Stimulated activated CD8-positive, alpha-beta memory T cell treated with anti-CD3 and anti-CD28 coated beads, Interleukin-2, amount 100 ng/mL, for 48 hours (primary cell): ENCODE measurements at places on chromosomes 12 and 14.

GRCh38 chr14:68807148-68807600 is 14.3 kb upstream of the ZFP36L1 start:
- DNase-seq = no peak

- no peak for DNase-seq
These were observed 27.8 kb upstream of the NEDD1 start for GRCh38 chr12:96879301-96879700.

DNA sequence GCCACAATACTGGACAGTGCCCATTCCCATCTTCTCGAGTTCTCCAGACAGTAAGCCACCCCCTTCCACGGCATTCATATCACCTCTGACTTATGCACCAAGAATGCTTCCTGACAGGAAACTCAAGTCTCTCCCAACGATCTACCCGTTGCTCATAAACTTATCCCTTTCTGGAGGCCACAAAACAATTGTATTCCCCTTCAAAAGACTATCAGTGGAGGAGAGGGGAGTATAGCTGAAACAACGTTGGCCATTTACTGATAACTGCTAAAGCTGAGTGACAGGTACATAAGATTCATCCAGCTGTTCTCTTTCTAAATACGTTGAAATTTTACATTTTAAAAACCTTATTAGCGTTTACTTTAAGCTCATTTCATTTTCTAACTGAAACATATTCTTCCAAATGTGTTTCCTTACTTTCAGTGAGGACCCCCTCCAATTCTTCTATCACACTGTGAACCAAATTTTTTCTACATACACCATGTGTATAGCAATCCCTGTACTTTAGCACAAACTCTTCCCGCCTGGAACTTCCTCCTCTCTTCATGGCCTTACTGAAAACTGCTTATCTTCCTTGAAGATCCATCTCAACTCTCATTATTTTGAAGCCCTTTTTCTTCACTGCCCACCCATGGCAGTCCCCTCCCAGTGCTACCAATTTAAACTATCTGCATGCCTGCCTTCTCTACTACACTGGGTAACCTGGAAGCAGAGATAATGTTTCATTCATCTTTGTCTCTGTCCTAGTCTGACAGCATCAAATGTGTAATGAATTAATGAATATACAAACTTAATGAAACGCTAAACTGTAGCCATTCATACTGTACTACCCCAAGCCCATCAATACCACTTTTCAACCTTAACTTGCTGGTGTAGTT is 28.8 kb downstream of the ATXN2 start:
- no peak for DNase-seq

DNA sequence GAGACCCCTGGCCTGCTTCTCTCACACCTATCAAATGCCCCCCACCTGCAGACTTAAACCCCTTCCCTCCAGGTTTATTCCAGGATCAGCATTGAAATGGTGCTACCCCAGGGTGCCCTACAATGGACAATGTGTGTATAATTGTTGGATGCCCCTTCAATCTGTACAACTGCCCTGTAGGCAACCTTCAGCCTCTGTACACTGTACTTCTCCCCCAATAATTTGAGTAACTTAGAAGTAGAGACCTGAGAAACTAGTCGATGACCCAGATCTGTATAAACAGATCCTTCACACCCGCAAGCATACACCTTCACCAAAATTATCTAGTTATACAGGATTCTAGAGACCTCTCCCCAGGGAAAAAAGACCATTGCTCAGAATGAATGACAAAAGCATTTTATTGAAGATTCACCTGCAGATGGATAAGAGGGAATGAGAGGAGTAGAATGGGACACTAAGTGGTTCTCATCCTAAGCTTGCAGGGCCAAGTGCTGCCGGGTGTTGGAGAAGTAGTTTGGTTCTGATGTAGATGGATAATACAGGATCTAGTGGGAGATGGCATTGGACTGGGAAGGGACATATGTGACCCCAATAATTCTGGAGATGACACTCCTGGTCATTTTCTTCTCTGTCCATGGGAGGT is 7.6 kb downstream of the KRT4 start:
- no peak for DNase-seq

DNA sequence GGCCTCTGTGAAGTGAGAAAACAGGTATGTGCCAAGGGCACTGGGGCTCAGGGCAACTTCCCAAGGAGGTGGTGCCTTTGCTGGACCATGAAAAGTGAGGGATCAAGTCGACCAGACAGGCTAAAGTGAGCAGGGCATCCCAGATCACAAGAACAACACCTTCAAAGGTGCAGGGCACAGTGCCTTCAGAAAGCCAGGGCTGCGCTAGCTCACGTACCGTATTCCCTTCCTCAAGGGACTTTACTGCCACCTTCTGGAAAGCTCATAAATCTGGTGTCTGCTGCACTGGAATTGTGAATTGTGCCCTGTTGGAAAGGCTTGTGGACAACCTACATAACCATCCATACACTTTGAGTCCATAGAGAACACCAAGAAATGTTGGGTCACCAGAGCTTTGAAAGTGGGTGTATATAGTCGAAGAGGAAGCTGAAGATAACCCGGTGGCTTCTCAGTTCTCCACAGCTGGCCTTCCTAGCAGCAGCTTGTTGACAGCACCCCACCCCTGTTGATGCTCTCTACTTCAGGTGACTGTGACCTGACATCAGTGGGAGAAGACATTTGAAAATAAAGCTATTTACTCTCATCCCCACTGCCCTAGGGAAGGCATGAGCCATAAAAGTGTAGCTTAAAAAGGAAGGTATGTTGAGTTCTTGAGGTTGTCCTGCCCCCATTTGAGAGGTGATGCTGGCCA is 24.5 kb downstream of the FIGNL2 start:
- DNase-seq = no peak

- no peak for DNase-seq
These were observed 283 bp downstream of the VIPAS39 start for GRCh38 chr14:77457115-77457521.

GRCh38 chr12:9721394-9722092 is 11.4 kb downstream of the CLECL1 start:
- DNase-seq = no peak

DNA sequence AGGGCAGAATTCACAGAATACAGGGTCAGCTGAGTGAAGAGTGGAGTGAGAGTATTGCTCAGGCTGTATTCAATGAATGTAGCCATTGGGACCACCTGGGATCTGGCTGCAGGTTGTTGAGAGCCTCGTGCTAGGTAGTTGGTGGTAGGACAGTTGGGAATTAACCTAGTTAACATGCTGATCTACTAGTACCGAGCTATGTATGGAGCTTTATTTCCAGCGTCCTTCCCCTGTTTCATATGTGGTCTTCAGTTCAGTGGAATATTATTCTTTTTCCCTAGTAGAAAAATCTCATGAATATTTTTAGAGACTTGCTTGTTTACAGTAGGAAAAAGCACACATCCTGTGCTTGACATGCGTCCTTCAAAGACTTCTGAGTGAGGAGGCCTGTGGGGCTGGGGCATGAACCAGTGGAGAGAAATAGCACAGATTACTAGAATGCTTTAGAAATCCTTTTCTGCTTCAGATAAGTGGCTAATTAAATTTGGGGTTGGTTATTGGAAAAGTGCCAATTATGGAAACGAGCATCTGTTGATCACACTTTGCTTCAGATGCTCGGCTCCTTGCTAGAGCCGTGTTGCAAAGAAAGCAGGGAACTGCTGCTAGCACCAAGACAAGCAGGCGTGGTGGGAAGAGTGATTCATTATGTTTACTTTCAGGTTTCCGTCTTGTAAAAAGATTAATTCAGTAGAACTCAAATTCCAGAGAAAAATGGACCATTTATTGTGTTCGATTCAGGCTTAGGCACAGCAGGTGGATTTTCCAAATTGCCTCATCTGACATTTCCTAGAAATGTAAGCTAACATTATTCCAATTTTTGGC is 53.6 kb downstream of the ARF6 start:
- no peak for DNase-seq

- DNase-seq = no peak
These were observed 29.5 kb upstream of the RHOJ start for GRCh38 chr14:63174760-63175191.

DNA sequence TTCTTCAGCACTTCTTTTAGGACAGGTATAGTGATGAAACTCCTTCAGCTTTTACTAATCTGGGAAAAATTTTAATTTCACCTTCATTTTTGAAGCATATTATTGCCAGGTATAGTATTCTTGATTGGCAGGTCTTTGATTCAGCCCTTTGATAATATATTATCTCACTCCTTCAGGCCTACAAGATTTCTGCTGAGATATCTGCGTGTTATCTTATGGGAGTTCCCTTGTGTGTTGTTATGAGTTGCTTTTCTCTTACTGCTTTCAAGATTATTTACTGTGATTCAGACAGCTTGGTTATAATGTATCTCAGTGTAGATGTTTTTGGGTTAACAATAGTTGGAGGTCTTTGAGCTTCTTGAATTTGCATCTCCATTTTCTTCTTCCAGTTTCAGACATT is 87.4 kb downstream of the ATF7IP start:
- DNase-seq = no peak

DNA sequence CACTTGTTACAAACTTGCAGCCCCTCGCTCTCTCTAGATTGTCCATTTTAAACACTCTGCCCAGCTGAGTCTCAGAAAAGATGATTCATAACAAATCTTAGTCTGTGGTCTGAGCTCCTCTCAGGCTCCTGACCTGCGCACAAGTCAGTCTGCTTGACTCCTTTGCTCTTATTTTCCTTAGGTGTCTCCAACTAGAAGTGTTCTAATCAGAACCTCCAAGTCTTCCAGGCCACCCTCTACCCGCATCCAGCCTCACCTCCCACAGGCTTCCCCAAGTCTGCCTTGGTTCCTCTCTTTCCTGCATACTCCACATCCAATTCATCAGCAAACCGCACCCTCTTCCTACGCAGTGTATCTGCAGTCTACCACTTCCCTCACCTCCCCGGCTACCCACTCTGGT is 42.4 kb upstream of the BDKRB2 start:
- no peak for DNase-seq

- no peak for DNase-seq
These were observed 243.7 kb downstream of the DACT1 start for GRCh38 chr14:58881433-58881832.

GRCh38 chr14:97633131-97633738 is 836.1 kb downstream of the VRK1 start:
- no peak for DNase-seq
